ENCODE measurements at places on chromosomes 13 and 19.

GRCh38 chr13:110161112-110161882, 145.7 kb downstream of the COL4A1 start:
- DNase-seq = no peak

DNA sequence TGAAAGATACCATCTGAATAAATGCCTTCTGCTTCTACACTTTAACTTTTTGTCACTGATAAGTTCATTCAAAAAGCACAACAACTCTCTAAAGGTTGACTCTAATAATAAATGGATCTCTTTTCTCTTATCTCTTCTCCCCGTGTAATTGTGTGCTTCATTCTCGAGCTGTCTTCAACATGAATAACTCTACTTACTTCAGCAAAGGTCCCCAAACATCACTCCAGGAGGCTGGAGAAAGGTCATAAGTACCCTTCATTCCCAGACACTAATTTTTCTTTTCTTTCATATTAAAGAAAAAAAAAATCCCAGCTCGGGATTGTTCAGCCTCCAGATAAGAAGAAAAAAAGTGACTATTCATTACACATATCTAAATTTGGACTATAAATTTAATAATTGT, 222.2 kb downstream of the FOXO1 start:
- no peak for DNase-seq

GRCh38 chr13:100983111-100983510, 308.5 kb upstream of the TMTC4 start:
- no peak for DNase-seq

DNA sequence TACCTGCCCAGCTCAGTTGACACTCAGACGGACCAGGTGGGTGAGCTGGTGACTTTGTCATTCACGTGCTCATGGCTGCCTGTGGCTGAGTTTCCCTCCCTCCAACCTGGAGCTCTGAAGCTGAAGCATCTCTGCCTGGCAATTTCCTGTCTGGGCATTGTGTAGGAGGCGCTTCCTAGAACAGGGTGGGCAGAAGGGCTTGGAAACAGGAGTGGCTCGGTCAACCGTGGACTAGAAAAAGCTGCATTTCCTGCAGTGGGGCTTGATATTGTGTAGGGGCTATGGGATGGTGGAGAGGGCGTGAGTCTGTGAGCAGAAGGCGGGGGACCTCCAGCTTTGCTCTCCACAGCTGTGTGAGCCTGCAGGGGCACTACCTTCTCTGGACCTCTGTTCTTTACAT, 278.3 kb downstream of the TEX29 start:
- no peak for DNase-seq

DNA sequence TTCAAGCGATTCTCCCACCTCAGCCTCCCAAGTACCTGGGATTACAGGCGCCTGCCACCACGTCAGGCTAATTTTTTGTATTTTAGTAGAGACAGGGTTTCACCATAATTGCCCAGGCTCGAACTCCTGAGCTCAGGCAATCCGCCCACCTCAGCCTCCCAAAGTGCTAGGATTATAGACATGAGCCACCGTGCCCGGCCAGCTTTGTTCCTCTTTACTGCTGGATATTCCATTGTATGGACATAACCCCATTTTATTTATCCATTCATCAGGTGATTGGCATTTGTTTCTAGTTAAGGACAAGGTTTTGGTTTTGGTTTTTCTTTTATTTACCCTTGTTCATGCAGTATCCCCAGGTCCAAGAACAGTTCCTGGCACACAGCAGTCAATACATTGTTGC, 4.1 kb upstream of the RPS9 start:
- no peak for DNase-seq

- DNase-seq = peak; percentile 83
Measured at GRCh38 chr13:21670006-21670882, 629 bp upstream of the FGF9 start.

DNA sequence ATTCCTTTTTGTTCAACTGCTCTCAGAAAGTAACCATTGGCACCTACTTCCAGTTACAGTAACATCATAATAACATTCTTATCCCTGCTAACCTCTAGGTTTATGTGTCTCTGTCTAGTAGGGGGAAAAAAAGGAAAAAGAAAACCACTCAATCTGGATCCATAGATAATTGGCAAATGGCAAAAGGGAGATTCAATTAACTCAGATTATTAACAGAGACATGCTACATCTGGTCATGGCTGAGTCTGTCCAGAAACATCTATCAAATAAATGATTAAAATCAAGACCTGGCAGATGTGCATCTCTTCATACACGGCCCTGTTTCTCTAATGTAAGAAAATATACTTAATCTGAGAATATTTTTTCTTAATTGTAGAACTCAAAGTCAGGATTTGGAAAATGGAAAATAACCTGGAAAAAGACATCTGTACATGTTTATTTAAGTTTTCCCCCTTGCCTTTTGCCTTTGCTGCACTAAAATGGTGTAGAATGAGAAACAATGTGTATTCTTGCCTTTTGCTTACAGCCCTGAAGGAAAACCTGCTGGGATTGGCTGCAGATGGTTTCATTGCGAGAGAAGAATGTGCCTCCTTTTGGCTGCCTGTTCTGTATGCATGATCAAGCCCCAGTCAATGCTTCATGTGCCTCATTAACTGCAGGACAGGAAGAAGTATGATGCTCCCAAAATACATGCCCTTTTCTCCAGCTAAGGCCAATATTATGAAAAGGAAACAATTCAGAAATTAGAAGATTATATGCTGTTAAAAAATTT, 921.6 kb upstream of the PCDH20 start:
- no peak for DNase-seq

GRCh38 chr19:57438925-57439324, 3.8 kb downstream of the ZNF749 start:
- DNase-seq = no peak

- peak; percentile 45 for DNase-seq
Measured at GRCh38 chr13:30340331-30341250, 33.2 kb upstream of the KATNAL1 start.

GRCh38 chr13:66803808-66804456, 426.2 kb downstream of the PCDH9 start:
- no peak for DNase-seq

GRCh38 chr19:16347706-16348105, 23.1 kb downstream of the KLF2 start:
- DNase-seq = no peak

GRCh38 chr13:40453351-40454021, 213.0 kb downstream of the FOXO1 start:
- no peak for DNase-seq

GRCh38 chr19:33375837-33376159, 2.3 kb downstream of the CEBPG start:
- DNase-seq = no peak

DNA sequence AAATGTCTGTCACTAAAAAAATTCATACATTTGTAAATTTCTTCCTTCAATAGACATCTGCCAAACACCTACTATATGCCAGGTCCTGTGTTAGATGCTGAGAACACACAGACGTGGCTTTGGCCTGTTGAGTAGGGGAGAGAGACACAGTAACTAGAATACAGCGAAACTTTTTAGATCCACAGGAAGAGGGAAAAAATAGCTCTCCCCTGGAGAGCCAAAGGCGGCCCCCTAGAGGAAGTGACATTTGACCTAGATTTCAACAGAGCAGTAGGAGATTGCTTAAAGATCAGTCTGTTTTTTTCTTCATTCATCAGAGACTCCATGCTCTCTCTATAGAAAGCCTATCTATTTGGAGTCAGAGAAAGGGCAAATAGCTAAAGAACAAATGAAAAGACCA, 11.3 kb downstream of the LCP1 start:
- peak; percentile 65 for DNase-seq

DNA sequence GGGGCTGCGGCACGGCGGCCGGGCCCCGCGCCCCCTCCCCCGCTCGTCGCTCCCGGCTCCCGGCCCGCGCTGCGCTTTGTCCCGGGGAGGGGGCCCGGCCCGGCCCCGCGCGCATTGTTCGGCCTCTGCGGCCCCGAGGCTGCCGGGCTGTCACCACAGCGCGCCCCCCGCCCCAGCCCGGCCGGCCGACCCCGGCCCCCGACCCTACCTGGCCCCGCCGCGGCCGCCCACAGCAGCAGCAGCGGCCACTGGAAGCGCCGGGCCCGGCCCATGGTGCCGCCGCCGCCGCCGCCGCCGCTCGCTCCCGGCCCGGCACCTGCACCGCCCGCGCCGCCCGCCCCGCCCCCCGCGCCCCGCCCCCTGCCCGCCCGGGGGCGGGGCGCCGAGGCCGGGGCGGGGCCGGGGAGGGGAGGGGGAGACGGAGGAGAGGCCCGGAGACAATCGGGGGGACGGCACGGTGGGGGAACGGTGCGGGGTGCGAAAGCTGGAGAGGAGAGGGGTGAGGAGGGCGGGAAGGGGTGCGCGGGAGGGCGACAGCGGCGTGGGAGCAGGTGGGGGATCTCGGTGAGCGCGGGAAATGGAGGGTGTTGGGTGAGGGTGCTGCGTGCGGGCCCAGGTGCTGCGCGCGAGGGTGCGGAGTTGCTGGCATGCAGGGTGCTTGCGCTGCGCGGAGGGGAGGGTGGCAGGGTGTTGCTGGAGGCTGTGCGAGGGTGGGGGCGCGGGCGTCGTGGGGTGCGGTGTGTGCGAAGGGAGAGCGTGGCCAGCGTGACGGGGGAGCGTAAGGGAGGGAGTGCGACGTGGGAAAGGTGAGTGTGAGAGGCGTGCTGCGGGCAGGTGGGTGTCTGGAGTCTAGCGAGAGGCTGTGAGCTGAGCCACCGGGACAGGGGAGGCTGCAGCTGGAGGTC, at the start of gene CADM4:
Gene CADM4 (minus strand): TSS at position 332 of the 905 bp plus-strand sequence. CDS start 60 bp downstream, at position 272.
- DNase-seq = no peak

DNA sequence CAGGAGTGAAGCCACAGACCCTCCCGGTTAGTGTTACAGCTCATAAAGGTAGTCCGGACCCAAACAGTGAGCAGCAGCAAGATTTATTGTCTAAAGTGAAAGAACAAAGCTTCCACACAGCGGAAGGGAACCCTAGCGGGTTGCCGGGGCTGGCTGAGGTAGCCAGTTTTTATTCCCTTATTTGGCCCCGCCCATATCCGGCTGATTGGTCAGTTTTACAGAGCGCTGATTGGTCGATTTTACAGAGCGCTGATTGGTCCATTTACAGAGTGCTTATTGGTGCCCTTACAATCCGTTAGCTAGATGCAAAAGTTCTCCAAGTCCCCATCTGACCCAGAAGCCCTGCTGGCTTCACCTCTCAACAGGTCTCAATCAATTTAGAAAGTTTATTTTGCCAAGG, 126.0 kb upstream of the RFC3 start:
- no peak for DNase-seq

- no peak for DNase-seq
Measured at GRCh38 chr13:77489566-77490337, 45.8 kb upstream of the SCEL start.

DNA sequence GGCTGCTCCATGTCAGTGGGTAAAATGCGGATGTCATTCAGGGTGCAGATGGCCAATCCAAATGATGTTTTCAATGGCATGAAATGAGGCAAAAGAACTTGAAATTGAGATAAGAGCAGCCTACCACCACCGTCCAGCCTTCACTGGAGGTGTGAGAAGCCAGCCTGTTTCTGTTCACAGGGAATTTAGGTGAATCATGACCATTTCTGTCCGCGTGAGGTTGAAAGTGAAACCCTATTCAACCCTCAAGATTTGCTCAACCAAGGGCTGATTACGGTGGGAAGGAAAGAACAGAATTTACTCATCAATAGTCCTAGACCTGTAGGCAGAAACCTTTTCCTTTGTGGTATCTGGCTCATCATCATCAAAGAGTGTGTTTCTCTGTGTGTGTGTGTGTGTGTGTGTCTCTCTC, 370.7 kb downstream of the COG6 start:
- no peak for DNase-seq

- no peak for DNase-seq
Measured at GRCh38 chr19:24078680-24079079, 8.3 kb upstream of the ZNF254 start.

- DNase-seq = no peak
Measured at GRCh38 chr19:54095136-54095858, 5.3 kb downstream of the OSCAR start.

DNA sequence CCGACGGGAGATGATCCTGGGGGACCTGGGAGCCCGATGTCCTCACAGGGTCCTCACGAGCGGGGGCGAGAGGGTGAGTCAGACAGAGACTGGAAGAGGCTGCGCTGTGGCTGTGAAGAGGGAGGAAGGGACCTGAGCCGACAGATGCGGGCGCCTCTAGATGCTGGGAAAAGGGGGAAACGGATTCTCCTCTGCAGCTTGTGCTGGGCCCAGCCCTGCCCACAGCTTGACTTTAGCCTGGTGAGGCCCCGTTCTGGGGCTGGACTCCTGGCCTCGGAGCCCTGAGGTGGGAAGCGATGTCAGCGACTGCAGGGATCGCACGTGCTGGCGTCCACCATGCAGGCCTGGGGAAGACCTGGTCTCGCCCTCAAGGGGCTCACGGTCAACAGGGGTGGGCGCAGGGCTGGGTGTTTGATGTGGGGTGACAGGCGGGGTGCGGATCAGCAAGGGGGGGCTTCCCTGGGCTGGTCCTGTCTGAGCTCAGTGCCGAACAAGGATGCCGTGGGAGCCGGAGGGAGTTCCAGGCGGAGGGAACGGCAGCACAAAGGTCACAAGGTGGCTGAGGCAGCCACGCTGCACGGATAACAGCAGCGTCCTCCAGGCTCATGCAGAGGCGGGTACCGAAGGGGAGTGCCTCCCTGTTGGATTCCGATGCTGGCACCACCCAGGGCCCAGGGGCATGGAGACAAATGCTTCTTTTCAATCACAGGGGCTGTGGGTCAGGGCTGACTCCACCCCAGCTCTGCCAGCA, 31.8 kb downstream of the PIP5K1C start:
- DNase-seq = no peak

- no peak for DNase-seq
Measured at GRCh38 chr19:8253678-8254077, 44.5 kb downstream of the CERS4 start.

DNA sequence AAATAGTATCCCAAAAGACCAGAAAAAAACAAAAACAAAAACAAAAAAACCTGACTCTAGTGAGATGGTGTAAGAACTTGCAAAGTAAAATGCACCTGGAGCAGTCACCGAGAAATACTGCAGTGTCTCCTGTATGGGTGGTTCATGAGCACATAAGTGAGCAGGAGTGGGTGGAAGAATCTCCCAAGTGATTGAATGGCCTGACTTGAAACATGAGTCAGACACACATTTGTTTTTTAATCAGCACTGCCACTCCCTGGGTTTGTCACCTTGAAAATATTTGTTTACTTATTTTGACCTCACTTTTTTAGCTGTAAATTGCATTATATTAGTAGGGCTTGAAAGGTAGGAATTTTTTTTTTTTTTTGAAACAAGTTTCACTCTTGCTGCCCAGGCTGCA, 2.0 kb downstream of the ZNF431 start:
- no peak for DNase-seq

- DNase-seq = peak; percentile 50
Measured at GRCh38 chr19:44476559-44477408, 23.5 kb downstream of the ZNF180 start.
